HS-27A (cell line): ENCODE measurements at places on chromosomes 2 and 18.

DNA sequence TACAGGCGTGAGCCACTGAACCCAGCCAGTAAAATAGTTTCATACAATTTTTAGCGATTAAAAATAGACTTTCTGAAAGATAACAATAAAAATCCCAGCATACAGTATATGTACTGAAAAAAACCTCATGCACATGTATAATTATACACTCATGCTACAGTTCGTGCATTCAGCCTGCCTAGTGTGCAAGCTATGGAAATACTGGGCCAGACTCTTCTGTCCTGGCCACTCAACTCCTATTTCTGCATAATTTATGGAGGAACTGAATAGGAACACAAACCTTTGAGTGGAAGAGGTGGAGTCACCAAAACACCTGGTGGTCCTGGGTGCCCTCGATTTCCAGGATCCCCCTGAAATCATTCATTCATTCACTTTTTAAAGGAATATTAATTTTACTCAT is 64.7 kb downstream of the COL4A4 start:
- DNase-seq: no peak

DNA sequence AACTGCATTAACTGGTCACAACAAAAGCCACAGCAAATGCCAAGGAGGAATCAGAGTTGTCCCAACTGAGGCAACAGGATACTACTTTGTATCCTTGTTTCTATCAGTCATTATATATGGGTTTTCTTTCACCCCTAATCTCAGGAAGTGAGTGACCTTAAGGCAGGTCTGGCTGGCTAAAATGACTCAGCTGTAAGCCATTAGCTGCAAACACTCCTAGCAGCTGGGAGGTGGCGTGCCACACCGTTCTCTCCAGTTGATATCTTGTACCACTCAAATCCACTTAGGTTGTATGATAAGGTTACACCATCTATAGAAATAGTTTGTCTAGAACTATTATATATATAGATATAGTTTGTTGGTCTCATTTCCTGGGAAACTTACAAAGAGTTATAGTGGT is 171.1 kb upstream of the MC4R start:
- no peak for DNase-seq

GRCh38 chr2:218755567-218756404 is 26.2 kb upstream of the CYP27A1 start:
- no peak for DNase-seq

GRCh38 chr2:232892843-232893242 is 22.8 kb downstream of the SNORC start:
- no peak for DNase-seq

GRCh38 chr18:48326901-48327675 is 82.1 kb downstream of the ZBTB7C start:
- peak; percentile 26 for DNase-seq

GRCh38 chr18:11578799-11579198 is 30.6 kb upstream of the SLC35G4 start:
- DNase-seq: no peak

DNA sequence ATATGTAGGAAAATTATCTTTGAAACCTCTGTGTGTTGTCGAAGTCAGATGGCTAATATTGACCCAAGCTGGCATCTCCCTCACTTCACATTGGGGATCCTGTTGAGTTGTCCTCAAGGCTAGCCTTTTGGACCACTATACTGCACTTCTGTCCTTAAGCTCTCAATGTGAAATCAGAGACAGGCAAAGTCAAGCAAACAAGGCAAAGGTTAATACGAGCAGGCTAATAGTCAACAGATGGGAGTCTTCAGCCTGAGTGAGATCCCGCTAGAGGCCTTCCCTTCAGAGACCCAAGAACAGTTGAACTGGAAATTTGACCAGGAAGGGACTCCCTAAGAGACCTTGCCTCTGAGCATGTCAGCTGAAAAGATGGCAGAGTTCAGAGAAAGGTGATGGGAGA is 475.4 kb downstream of the PARD3B start:
- DNase-seq: no peak

DNA sequence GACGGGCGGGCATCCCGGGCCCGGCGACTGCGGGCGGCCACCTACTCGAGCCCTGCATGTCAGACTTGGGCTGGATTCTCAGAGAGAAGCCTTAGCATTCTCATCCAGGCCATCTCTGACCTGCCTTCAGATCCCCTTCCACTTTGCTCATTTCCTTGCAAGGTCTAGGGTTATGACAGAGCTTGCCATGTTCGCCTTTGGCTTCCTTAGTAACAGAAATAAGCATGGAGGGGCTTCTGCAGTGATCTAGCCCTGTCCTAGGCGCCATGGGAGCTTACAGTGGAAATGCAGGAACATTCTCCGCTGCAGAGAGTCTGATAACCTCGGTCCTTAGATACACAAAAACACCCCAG is 632 bp upstream of the ACVR1 start:
- DNase-seq: no peak

GRCh38 chr2:74648009-74648443 is at the start of gene M1AP:
M1AP (minus strand) TSS chr2:74648330; CDS start chr2:74640275, 8,055 bp downstream.
- no peak for DNase-seq

- no peak for DNase-seq
These were observed 321.7 kb downstream of the TSN start for GRCh38 chr2:122077114-122077513.

DNA sequence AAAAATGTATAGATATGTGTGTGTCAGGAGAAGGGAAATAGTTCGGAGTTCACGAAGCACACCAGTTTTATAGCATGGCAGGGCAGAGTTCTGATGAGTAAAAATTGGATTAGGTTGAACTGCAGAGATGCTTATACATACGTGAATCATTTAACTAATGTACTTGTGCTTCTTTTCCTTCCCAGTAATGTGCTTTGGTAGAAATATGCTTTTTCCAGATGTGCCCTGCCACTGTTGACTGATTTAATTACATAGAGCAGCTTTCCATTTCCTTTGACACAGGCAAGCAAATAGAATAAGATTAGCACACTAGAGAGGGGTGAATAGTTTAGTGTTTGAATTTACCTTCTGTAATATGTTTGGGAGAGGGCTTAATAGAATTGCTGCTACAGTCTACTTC is 28.9 kb upstream of the ARMC9 start:
- no peak for DNase-seq

GRCh38 chr2:168632709-168633121 is 169.7 kb upstream of the NOSTRIN start:
- no peak for DNase-seq

DNA sequence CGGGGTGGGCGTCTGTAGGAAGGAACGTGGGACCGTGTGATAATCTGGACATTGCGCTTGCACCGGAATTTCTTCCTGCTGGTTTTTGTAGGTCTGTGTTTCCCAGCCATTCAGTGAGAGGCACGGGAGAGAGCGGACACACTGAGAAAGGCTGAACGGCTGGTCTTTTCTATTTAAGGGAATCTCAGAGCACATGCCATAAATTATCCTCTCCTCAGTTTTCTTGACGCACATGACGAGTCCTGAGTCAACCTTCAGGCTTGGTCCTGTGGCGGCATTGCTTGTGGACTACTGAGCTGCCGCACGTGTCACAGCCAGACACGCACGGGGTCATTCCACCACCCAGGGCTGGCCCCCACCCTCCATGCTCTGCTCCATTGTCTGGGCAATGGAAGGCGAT is 519.3 kb upstream of the ID2 start:
- no peak for DNase-seq

DNA sequence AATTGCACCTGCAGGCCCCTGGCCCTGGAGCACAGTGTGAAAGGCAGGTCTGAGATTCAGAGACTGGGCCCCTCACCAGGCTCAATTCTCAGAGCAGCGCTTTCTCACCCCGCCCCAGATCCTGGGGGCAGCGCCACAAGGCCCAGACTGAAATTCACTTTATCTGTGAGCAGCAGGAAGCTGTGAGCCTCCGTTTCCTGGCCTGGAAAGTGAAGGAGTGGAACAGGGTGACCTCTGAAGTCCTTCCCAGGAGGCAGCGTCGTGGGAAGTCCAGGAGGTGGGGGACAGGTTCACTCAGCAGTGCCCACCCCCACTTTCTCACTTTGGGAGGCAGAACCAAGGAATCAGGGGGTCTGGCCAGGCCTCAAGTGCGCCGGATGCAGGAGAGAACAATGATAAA is 235.4 kb downstream of the NDUFA10 start:
- no peak for DNase-seq

DNA sequence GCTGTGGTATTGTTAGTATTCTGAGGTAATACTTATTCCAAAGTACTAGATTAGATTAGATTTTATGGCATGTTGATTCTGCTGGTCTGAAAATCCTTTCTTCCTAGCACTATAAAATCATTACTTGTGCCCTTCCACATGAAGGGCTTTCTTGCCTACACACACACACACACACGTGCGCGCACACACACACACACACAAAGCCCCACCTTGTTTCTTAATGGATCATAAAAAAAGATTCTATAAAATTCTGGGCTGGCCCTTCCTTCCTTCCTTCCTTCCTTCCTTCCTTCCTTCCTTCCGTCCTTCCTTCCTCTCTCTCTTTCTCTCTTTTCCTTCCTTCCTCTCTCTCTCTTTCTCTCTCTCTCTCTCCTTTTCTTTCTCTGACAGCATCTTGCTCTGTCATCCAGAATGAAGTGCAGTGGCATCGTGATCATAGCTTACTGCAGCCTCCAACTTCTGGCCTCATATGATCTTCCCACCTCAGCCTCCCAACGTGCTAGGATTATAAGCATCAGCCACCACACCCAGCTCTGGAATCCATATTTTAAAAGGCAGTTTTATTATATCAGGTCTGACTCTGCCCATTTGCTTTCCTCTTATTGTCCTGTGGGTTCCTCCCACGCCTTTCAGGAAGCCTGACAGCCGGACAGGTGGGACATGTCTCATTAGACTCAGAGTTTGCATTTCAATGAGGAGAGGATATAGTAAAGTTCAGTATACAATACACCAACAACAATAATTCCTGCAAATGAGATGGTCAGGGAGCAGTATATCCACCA is 321.1 kb downstream of the PIK3C3 start:
- DNase-seq: no peak

DNA sequence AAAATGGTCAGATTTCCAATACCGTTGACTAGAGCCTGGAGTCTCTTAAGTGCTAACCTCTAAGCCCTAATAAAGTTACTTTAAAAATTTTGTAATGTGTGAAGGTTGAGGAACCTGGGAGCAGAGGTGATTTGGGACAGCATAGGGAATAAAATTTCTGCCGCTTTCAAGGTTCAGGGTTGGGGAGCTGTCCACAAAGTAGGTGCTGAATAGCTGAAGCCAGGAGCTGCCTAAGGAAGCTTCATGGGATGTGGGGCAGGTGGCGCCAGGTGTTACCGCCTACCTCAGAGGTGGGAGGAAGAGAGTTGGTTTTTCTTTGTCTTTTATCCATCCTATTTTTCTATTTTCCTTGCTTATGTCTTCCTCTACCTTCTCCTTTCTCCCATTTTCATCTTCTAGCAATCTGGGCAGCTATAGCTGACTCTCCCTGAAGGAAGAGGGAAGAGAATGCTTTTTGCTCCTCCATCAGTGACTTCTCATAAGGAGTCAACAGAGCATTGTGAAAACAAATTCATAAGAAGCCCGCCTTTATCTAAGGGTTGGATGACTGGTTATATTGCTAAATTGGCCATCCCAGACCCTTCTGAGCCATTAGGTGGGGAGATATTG is 178.7 kb downstream of the CLIP4 start:
- no peak for DNase-seq

DNA sequence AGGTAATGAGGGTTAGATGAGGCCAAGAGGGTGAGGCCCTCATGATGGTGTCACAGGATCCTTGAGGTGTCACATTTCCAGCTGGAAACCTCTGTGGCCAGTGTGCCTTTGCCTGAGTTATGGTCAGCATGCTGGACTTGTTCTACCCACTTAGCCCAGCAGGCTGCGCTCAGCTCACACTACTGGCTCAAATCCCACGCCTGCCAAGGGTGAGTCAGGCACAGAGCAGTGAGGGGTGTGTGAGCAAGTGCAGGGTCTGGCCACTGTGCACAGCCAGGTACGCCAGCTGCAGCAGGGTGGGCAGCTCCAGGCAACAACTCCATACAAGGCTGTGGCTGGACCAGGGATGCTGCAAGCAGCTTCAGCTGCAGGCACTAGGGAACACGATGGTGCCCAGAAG is 616.6 kb upstream of the FSHR start:
- no peak for DNase-seq

DNA sequence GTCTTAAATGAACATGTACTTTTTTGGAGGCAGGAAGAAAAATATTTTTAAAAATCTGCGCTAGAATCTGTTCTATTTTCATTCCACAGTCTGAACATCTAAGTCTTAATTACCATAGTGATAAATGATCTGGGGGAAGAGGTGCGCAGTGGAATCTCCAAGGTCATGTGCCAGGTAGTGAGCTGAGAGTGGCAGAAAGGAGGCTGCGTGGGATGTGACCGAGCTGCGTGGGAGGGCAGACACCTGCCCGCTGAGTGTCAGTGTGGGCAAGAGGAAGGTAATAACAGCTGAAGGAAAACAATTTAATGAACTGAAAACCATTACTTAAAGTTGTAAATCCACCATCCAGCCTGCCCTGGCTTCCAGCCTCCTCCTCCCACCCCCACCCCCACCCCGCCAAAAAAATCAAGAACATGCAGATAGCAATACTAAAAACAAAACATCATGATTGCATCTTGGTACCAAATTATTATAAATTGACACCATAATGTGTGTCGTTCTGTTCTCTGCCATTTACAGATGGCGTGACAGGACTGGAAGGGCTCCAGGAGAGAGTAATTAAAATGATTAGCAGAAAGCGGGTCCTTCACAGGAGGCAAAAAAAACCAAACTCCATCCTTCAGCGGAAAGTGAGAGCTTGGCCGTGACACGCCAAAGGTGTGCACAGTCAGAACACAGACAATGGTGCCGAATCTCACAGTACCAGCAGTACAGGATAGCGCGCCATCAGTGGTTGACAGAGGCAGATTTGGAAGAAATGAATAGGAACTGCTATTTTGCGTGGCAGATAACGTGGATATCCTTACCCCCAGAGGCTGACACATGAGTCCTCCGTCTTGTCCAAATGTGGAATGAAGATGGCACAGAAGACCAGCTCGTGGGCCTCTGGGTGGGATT is 11.4 kb upstream of the DTNB start:
- no peak for DNase-seq

- no peak for DNase-seq
These were observed 97.3 kb downstream of the RTP5 start for GRCh38 chr2:241966647-241967466.

GRCh38 chr2:131056932-131057287 is 36.4 kb downstream of the FAM168B start:
- no peak for DNase-seq

GRCh38 chr18:58695772-58696171 is 24.5 kb downstream of the MALT1 start:
- no peak for DNase-seq

DNA sequence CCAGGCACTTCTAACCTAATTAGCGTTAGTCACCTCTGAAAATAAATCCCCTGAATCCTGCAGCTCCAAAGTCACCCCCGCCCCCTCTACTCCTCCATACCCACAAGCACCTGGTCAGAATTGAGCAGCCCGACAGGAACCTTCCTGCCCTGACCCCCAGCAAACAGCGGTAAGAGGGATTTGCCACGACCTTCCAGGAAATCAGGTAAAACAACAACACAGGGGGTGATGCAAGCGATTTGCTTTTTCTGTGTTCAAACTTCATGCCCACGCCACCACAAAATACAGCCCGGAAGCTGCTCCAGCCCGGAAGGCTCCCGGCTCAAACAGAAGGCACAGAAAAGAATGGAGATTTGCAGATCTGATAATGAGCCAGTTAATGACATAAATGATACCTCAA is 367.1 kb downstream of the GPD2 start:
- DNase-seq: no peak

GRCh38 chr2:227674485-227674884 is 7.9 kb downstream of the SCYGR5 start:
- no peak for DNase-seq

GRCh38 chr2:12910431-12910830 is 193.7 kb downstream of the TRIB2 start:
- no peak for DNase-seq

GRCh38 chr2:175612280-175612679 is 389.8 kb downstream of the LNPK start:
- no peak for DNase-seq
